ENCODE measurements at places on chromosomes 5 and 9. TPM values are rescaled to one million over a fixed set of nuclear protein-coding genes. Genes with fewer than 3 reads are reported as not detected.

RASGRF2 gene
- 35.9 TPM for total RNA-seq

PHYHD1 gene
- total RNA-seq: 8.2 TPM

PGM5 gene
- not detected for total RNA-seq

DMRT3 gene
- not detected for total RNA-seq

SELENOP gene
- 3.9 TPM for total RNA-seq

All from naive thymus-derived CD8-positive, alpha-beta T cell (primary cell).